ENCODE measurements at places on chromosomes 7 and 10.

- DNase-seq = no peak
Measured at GRCh38 chr7:155303897-155304296, 6.2 kb downstream of the INSIG1 start.

DNA sequence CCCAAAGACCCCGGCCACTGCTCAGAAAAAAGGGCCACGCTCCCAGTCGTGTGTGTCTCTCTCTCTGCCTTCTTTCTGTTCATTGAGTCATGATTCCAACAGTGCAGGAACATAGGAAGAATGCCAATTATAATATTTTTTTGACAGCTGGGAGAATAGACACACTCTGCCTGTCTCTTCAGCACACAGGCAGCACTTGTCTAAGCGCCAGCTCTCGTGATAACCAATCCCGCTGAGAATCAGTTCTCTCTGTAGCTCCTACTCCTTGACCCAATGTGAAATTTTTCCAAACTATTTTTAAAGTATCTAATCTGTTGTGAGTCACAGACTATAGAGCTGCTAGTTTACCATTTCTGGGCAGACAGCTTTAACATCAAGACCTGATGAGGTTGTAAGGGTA lies 145.7 kb upstream of the RHEB start:
- DNase-seq = no peak

GRCh38 chr7:34042406-34042805 lies 137.1 kb downstream of the BMPER start:
- no peak for DNase-seq

GRCh38 chr10:101157756-101158458 lies 26.8 kb downstream of the TLX1 start:
- no peak for DNase-seq

DNA sequence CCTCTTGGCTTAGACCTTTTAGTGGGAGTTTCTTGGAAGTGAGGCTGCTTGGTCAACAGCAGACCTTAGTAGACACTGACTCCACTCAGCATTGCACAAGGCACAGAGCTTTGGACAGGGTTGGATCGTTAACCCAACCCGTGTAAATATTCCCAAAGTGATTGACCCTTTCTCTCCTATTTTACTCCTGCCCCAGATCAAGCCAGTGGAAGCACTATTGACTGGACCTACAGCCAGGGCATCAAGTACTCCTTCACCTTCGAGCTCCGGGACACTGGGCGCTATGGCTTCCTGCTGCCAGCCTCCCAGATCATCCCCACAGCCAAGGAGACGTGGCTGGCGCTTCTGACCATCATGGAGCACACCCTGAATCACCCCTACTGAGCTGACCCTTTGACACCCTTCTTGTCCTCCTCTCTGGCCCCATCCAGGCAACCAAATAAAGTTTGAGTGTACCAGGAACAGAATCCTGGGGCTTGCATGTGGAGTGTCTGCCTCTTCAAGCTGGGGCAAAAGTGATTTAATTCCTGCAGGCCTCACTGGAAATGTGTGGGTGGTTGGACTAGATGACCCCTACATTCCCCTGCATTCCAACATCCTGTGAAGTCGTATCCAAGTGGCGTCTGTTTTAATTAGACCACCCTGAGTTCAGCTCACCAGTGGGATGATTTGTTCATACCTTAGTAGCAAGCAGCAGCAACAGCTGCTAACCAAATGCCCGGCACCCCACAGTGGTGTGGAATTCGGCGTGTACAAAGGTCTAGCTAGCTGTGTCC lies 7.5 kb downstream of the CPA1 start:
- DNase-seq = no peak

GRCh38 chr7:50348469-50349162 lies 44.1 kb downstream of the IKZF1 start:
- no peak for DNase-seq

DNA sequence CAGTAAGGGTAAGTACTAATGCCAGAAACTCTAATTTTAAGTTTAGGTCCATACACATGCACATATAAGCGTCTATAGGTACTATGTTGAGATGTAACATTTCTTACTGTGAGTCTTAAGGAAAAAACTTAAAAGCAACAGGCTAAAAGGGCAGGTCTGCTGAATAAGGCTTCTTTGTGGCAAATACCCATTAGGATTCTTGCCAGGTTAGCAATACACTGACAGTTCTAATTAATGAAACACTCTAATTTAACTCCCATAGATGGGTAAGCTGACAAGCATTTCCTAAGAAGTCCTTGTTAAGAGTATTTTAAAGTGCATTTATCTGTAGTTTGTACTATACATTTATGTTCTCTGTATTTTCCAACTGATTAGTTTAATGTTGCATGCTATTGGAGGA lies 14.0 kb downstream of the SCRN1 start:
- no peak for DNase-seq

DNA sequence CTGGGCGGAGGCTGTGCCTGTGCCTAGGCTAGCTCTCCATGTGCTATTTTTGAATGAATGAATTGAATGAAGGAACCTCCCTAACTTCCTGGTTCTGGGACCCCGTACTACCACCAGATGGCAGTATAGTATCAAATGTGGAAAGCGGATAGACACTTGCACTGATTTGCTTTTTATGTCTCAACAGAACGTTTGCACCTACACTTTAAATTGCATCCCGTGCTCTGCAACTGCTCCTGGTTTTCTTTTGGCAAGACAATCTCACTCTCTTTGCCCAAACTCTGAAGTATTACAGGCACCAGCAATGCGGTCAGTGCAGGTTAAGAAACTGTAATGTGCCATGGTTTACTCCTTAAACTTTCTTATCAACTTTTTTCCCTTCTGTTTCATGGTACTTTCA lies 6.5 kb downstream of the FZD8 start:
- peak; percentile 27 for DNase-seq

- DNase-seq = no peak
Measured at GRCh38 chr7:78018641-78019446, 220.3 kb downstream of the PHTF2 start.

DNA sequence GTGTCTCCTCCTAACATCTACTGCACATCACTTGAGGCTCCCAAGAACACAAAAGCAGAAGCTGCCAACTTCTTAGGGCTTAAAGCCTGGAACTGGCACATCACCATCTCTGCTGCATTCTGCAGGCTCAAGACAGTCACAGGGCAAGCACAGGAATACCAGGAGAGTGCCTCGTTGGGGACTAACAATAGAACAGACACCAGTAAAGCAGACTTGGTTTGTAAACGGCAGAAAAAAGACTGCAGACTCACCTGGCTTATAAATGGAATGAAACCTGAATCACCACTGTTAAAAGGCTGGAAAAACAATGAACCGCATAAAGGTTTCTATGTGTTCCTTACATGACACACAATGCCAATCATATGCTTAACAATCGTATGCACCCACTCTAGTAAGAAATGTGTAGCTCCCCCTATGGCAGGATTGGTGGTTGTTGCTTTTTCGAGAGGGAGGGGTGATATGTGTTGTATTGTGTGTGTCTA lies 12.8 kb downstream of the RHEB start:
- DNase-seq = no peak

GRCh38 chr7:114109304-114109703 lies 190.5 kb upstream of the PPP1R3A start:
- no peak for DNase-seq

DNA sequence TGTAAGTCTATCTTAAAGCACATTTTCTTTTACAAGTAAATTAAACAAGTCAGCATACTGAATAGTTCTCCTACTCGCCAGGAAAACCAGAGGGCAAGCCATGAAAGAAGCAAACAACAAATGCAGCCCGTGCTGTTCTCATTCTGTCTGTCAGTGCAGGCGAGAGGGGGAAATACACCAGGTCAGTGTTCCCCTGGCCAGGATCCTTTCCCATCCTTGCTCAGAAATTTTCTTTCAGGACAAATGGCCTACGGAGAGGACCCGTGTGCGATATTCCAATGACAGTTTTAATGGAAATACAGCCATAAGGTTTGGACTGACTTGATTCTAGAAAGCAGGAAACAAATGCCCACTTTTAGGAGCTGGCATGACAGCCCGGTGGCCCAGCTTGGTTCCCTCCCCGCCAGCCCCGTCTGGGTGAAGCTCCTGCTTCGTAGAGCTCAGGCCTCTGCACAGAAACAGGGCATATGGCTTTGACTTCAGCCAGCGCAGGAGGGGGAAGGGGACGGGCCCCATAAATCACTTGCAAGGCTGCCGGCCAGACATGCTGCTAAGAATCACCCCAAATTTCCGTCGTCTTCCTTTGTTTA lies 67.8 kb downstream of the FRMD4A start:
- DNase-seq = no peak

- no peak for DNase-seq
Measured at GRCh38 chr10:75971402-75972211, 540.2 kb downstream of the LRMDA start.

DNA sequence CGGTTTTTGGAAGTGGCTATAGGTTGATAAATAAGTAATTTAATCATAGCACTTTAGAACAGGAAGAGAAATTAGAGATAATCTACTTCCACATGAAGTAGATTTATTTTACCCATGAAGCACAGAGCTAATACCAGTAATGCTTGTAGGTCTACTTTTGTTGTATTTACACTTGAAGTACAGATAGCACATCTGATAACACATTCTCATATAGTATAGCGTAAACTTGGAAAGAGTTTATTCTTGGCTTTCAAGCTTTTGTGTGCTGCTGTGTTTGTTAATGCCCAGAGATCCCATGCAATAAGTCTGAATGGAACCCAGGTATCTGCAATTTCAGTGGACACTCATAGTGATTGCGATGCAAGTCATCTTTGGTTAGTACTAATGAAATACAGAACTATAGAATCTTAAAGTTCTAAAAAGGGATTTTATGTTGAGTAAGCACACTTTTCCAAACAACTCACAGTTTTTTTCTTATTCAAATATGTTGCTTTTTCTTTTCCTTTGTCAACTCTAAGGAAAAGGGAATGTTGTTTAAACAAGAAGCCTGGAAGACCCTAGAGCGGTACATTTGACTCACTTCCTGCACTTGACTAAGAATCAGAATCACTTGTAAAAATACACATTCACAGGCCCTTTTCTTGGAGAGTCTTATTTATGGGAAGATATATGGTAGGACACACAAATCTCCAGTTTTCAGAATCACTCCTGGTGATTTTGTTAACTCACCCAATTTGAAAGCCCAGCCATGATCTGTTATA lies 105.8 kb downstream of the GNAI1 start:
- DNase-seq = no peak

- peak; percentile 50 for DNase-seq
Measured at GRCh38 chr10:5546891-5547680, 22.3 kb downstream of the CALML3 start.

- no peak for DNase-seq
Measured at GRCh38 chr7:91055219-91055618, 209.0 kb upstream of the FZD1 start.

DNA sequence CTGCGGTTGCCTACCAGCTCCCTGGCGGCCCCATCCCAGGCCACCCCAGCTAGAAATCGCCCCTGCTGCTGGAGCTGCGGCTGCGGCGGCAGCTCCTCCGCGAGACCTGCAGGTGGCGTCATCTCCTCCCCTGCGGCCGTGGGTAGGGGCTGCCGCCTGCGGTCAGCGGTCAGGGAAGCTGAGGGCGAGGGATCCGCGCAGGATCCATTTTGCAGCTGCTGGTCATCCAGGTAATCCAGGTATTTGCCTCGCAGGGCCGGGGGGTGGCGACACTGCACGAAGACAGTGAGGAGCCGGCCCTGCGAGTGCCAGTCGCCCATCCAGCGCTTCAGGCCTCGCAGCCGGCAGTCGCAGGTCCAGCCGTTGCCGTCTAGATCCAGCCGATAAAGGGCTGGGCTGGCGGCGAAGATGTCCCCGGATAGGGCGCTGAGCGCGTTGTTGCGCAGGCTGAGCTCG lies 1.5 kb downstream of the TRIL start:
- DNase-seq = peak; percentile 88

DNA sequence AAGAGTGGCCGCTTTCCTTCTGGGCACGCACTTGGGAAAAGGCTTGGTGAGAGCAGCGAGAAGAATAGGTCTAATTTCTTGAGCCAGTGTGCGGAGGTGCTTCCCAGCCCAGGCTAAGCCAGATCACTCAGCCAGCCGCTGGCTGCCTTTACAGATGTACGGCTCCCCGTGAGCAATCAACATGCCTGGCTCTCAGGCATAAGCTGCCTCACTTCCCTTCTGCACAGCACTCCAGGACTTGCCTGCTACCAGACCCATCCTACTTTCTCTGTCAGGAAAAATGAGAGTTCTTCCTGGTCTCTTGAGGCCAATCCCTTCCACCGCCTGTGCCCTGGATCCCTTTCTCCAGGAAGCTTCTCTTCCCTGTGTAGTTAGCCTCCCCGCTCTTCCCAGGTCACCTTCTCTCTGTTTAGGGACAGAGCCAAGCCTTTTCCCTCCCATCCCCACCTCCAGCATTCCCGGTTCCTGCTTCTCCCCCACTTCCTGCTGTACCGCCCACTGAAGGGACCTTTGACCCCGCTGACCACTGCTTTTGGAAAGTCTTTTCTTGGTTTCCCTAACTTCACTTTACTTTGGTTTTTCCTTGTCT lies 1.1 kb upstream of the ACTR3C start:
- DNase-seq = no peak

GRCh38 chr7:130683026-130683425 lies 3.3 kb downstream of the TSGA13 start:
- no peak for DNase-seq

DNA sequence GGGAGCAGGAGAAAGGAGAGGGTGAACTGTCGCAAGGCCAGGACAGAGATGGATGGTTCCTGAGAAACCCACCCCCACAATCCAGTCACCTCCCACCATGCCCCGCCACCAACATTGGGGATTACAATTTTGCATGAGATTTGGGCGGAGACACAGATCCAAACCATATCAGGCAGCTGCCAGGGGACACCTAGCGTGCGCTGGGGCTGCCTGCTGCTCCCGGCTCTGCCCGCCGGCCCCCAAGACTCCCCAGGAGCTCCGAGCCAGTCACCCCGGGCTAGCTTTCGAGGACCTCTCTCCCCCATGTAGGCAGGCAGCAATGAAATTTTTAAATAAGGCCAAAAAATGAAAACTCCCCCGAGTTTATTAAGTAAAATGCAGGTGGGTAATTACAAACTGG lies 111.7 kb downstream of the UNCX start:
- DNase-seq = no peak

GRCh38 chr7:158407581-158408317 lies 179.9 kb downstream of the PTPRN2 start:
- peak; percentile 58 for DNase-seq

DNA sequence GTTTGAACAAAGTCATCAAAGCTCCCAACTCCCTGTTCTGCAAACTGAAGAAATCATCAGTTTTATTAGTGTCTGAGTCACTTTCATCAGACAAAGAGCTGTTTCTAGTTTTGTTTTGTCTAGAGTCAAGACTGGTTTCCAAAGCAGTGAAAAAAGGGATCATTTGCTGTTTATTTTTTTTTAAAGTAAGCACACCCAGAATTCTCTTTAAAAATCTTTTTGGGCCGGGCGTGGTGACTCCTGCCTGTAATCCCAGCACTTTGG lies 972.0 kb upstream of the CELF2 start:
- DNase-seq = no peak

GRCh38 chr10:36489611-36490228 lies 635.7 kb upstream of the ANKRD30A start:
- DNase-seq = no peak

All from DMS153 (cell line).